ENCODE measurements at places on chromosomes 1 and 21. TPM values are rescaled to one million over a fixed set of nuclear protein-coding genes. Genes with fewer than 3 reads are reported as not detected.

GRCh38 chr1:21761052-21761451 lies 21.9 kb downstream of the USP48 start:
- H3K4me3 ChIP-seq, result no peak overlapping the region
- H3K36me3 ChIP-seq, result peaks cover 9% of the 10 kb centered on the region
- no peaks in the 10 kb centered on the region for H3K27me3 ChIP-seq
- H3K4me1 ChIP-seq, result peaks cover 41% of the 10 kb centered on the region
- DNase-seq, result no peak

DNA sequence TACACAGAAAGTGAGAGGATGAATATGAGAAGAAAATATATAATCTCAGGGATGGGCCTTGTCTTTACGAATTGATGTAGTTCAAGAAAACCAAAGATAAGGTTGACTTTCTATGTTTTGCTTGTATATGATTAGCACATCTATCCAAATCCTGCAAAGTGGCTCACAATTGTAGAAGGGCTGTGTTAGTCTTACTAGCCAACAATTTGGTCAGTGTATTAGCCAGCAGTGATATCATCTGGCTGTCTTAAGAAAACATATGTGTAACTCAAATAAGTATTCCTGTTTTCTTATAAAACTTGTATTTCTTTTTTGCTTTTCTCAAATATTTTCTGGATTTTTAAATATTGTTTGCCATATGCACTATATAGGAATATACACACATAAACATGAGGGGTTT lies 5.5 kb downstream of the SDCCAG8 start:
- no peak for DNase-seq
- no peak overlapping the region for H3K4me3 ChIP-seq
- peaks cover 33% of the 10 kb centered on the region for H3K4me1 ChIP-seq
- H3K27ac ChIP-seq, result no peak overlapping the region

- no peak for DNase-seq
- no peak overlapping the region for H3K27ac ChIP-seq
- H3K4me1 ChIP-seq, result no peaks in the 10 kb centered on the region
Observed at GRCh38 chr1:240151136-240151735, 59.6 kb downstream of the FMN2 start.

DNA sequence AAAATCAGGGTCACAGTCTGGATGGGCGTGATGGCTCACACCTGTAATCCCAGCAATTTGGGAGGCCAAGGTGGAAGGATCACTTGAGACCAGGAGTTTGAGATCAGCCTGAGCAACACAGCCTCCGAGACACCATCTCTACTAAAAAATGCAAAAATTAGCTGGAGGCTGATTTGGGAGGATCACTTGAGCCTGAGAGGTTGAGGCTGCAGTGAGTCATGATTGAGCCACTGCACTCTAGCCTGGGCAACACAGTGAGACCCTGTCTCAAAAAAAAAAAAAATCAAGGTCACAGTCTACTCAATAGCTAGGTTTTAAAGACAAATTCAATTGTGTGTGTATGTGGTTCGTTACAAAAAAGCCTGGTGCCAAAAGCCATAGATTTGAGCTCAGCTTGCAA lies 34.4 kb downstream of the TRIM67 start:
- H3K4me3 ChIP-seq, result no peak overlapping the region
- no peaks in the 10 kb centered on the region for H3K4me1 ChIP-seq
- H3K36me3 ChIP-seq, result no peaks in the 10 kb centered on the region
- H3K27ac ChIP-seq, result no peak overlapping the region
- H3K27me3 ChIP-seq, result peaks cover 11% of the 10 kb centered on the region

GRCh38 chr1:46790446-46791101 lies 8.3 kb upstream of the CYP4B1 start:
- H3K36me3 ChIP-seq, result no peaks in the 10 kb centered on the region
- no peak for DNase-seq
- no peaks in the 10 kb centered on the region for H3K4me1 ChIP-seq
- no peak overlapping the region for H3K27ac ChIP-seq
- no peak overlapping the region for H3K4me3 ChIP-seq
- peaks cover 10% of the 10 kb centered on the region for H3K27me3 ChIP-seq

DNA sequence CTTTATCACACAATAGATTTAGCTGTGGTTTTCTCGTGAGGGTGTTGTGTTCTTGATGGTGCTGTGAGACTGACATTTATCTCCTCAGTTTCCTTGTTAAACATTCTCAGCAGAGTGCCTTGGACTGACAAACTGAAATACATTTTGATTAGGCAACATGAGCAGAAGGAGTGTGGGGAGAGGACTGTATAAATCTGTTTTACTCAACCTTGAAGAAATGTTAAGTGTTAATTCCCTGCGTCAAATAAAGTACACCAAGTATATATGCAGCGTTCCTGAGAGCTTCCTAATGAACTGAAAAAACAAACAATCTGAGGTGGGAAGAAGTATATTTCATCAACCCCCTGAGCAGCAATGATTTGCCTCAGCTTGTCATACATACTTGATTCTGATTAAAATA lies 540.3 kb upstream of the B3GALT2 start:
- no peaks in the 10 kb centered on the region for H3K27me3 ChIP-seq
- no peak overlapping the region for H3K4me3 ChIP-seq
- no peak overlapping the region for H3K27ac ChIP-seq
- H3K36me3 ChIP-seq, result no peaks in the 10 kb centered on the region
- H3K4me1 ChIP-seq, result no peaks in the 10 kb centered on the region
- no peak for DNase-seq

- no peak overlapping the region for H3K27ac ChIP-seq
- H3K4me3 ChIP-seq, result no peak overlapping the region
- peaks cover 6% of the 10 kb centered on the region for H3K27me3 ChIP-seq
- H3K4me1 ChIP-seq, result no peaks in the 10 kb centered on the region
Observed at GRCh38 chr1:87918398-87918797, 589.7 kb downstream of the LMO4 start.

DNA sequence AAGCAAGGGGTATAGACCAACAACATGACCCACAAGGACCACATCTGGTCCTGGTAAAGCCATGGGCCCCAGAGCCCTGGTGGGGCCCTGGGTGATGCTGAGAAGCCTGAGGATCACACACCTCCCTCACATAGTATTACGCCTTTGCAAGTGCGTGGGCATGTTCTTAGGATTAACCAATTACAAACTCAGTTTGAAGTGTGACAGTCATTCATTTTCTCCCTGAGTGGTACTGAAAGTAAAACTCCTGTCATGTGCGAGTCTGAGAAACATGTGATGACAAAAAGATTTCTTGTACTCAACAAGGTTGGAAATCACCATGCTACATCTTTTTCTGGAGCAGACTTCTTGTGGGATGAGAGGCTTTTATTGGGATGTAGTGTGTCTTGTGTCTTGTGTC lies 315.3 kb upstream of the DUSP10 start:
- H3K4me1 ChIP-seq, result no peaks in the 10 kb centered on the region
- no peak overlapping the region for H3K27ac ChIP-seq
- no peaks in the 10 kb centered on the region for H3K36me3 ChIP-seq
- DNase-seq, result no peak
- no peaks in the 10 kb centered on the region for H3K27me3 ChIP-seq

KANK4 gene
- not detected for total RNA-seq

SIPA1L2 gene
- 2.6 TPM for total RNA-seq

FAM177B gene
- total RNA-seq, result not detected

EPHA10 gene
- 0.05 TPM for total RNA-seq

TNNI3K gene
- not detected for total RNA-seq

KIAA1614 gene
- 0.17 TPM for total RNA-seq
